A549 treated with Mapracorat at 1 μM for 4 hours (cell line): ENCODE measurements at places on chromosomes 12 and 14. TPM values are rescaled to one million over a fixed set of nuclear protein-coding genes. Genes with fewer than 3 reads are reported as not detected.

MANSC4 gene
- total RNA-seq: not detected in 5 replicates

REP15 gene
- total RNA-seq: 0.22 to 0.39 TPM (median 0.32 TPM) in 4 of 5 replicates, not detected in the other

PARP11 gene
- 1.4 to 2.7 TPM (median 2.0 TPM) in 5 replicates for total RNA-seq

LRRC10 gene
- not detected in 5 replicates for total RNA-seq

TOMM20L gene
- total RNA-seq: not detected in 5 replicates

SLC25A21 gene
- total RNA-seq: 0.64 to 2.5 TPM (median 1.0 TPM) in 5 replicates

FBLN5 gene
- 4.7 to 6.2 TPM (median 5.7 TPM) in 5 replicates for total RNA-seq

HOXC10 gene
- total RNA-seq: 2.7 to 3.8 TPM (median 2.9 TPM) in 5 replicates

AP5M1 gene
- 15.8 to 20.4 TPM (median 18.8 TPM) in 5 replicates for total RNA-seq

CPNE8 gene
- 8.8 to 10.8 TPM (median 9.9 TPM) in 5 replicates for total RNA-seq

TMPRSS12 gene
- not detected in 5 replicates for total RNA-seq

DPPA3 gene
- not detected in 5 replicates for total RNA-seq

NPAS3 gene
- not detected in 5 replicates for total RNA-seq

TEX52 gene
- total RNA-seq: not detected in 5 replicates

PLEKHG7 gene
- not detected in 5 replicates for total RNA-seq

BEST3 gene
- total RNA-seq: 0.95 to 2.1 TPM (median 1.8 TPM) in 5 replicates

KTN1 gene
- 96.5 to 145 TPM (median 107 TPM) in 5 replicates for total RNA-seq

TAS2R43 gene
- total RNA-seq: not detected in 5 replicates

CEP128 gene
- total RNA-seq: 5.0 to 6.5 TPM (median 5.4 TPM) in 5 replicates

ATG2B gene
- total RNA-seq: 5.7 to 8.3 TPM (median 7.6 TPM) in 5 replicates

IL31 gene
- total RNA-seq: not detected in 5 replicates

SERPINA12 gene
- not detected in 5 replicates for total RNA-seq

GUCY2C gene
- not detected in 5 replicates for total RNA-seq

KRT73 gene
- total RNA-seq: 0.06 TPM in 1 of 5 replicates, not detected in the others

NYNRIN gene
- 0.23 to 0.36 TPM (median 0.29 TPM) in 5 replicates for total RNA-seq

CLEC1A gene
- total RNA-seq: not detected in 5 replicates

KLRD1 gene
- total RNA-seq: not detected in 5 replicates

RNF212B gene
- total RNA-seq: not detected in 5 replicates

FAM90A1 gene
- 0.12 to 0.15 TPM (median 0.14 TPM) in 5 replicates for total RNA-seq
